ENCODE measurements at places on chromosomes 12 and 14.

GRCh38 chr12:95343461-95344230 is 126.0 kb downstream of the VEZT start:
- DNase-seq = no peak

DNA sequence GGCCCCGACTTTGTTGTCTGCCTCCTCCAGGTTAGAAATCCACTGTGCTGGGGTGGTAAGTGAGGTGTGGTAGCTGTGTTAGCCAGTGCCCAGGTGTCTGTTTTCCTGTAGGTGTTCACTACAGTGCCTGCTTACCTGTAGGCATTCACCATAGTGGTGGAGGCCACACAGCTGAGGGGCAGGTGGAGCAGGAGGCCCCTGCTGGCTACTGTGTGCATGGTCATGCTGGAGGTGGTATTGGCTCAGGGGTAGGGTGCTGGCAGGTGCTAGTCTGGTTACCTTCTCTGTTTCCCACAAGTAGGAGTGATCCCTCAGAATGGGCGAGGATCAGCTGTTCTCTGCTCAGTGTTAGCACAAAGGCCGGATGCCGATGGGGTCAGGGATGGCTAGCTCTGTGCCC is 217.3 kb downstream of the SYT10 start:
- DNase-seq = no peak

GRCh38 chr12:49331380-49332222 is 5.4 kb downstream of the C1QL4 start:
- no peak for DNase-seq

DNA sequence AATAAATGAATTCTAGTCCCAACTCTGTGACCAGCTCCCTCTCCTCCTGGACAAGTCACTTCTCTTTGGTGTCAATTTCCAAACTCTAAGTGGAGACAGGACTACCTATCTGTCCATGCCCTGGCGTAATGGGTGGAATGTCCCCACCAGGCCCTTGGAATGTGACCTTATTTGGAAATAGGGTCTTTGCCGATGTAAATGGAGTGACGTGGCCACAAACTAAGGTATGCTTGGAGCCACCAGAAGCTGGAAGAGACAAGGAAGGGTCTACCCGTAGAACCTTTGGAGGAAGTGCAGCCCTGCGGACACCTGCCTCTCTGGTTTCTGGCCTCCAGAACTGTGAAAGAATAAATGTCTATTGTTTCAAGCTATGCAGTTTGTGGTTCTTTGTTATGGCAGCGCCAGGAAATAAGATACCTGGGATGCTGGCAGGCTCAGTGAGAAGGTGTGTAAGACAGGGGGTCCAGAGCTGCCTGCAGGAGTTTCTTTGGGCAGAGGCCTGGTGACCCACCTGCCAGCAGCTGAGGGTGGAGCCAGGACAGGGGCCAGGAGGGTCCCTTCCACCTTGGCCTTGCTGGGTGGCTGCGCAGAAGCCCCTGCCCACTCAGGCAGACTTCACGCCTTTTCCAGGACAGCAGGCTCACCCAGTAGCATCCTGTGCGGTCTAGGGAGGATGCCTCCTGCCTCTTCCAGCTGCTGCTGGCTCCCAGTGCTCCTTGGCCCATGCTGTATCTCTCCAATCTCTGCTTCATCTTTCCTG is 45.8 kb downstream of the ARL6IP4 start:
- no peak for DNase-seq

DNA sequence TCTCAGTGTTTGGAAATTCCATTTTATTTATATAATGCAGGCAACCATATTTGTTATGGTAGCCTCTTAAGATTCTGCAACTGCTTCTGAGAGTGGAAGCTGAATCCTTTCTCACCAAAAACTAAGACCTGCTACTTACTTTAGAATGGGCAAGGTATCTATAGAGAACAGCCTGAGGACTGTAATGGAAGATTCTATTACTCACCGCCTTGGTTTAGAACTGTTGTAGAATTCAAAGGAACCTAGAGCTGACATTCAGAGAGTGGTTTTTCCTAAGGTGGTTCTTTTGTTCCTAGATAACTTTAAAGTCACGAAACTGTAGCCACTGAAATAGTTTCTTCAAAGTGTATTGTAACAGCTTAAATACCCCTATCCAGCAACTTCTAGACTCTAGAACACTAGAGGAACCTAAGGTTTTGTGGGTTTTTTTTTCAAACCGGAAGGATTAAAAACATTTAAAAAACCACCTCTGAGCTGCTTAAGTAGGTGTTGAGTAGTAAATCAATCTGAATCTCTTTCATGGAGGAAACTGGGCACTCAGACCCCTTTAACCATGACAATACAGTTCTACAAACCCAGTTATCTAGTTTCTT is 4.2 kb downstream of the TDP1 start:
- no peak for DNase-seq

DNA sequence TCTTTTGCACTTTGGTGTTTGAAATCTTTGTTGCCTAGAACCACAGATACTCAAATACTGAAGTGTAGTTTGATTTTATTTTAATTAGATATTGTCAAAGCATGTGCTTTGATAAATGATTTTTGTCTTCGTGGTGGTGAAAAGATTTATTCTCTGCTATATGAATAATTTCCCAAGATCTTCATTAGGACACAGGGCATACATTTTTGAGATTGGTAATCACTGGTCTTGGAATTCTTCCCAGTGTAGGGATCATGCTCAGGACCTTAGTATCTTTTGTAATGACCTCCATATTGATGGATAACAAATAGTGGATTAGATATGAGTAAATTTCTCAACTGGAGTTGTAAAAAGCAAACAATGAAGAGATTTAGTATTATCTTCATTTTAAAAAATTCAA is 28.2 kb downstream of the TBK1 start:
- DNase-seq = no peak

DNA sequence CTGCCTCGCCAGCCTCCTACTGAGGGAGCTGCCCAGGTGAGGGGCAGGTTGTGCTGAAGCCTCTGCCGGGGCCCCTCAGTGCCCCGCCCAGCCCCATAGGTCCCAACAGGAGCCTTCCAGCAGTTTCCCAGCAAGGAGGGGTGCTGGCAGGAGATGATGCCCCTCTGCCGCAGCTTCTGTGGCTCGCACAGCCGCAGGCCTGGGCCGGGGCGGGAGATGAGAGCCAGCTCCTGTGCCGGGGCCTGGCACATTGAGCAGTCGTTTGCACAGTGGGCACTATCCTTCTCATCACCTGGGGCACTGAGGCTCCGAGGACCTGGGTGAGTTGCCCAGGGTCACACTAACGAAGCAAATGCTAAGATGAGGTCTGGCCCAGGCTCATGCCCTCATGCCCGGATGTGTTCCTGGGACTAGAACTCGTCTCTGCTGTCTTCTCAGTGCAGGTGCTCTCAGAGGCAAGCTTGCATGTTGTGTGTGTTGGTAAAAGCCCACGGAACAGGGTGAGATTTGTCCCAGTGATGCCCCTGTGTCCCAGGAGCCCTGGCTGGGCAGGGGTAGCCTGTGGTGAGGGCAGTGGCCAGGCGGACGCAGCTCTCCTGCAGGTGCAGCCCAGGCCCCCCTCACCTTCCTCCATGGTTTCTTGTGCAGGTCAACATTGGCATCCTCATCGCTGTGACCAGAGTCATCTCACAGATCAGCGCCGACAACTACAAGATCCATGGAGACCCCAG is 177.5 kb downstream of the ADGRD1 start:
- no peak for DNase-seq

DNA sequence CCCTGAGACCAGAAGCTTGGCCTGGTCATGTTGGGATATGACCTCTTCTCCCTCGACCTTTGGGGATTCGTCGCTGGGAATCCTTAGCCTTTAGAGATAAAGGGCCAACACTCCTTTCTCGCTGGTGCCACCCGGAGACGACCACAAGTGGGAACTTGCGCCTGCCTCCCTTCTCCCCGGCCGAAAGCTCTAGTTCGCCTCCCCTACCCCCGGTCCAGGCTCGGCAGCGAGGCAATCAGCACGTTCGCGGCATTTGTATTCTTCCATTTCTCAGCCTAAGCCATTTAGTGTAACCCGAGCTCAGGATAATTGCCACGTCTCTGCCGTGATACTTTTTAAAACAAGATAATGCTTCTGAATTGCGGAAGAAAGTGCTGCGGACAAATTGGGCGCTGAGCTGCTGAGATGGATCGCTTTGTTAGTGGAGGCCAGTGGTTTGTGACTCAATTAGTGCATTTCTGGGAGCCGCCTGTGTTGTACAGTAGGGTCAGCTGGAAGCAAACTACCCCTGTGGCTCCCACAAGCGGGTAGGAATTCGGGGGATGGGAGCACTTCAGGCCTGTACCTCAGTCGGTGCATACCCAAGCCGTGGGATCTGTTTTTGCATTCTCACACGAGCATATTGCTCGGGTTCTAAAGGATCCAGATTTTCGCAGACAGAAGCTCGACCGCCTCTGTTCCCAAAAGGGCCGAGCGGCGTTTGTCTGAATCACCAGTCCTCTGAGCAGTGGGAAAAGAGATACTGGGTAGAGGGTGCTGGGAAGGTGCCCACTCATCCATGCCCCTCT is 6.8 kb upstream of the SIX1 start:
- no peak for DNase-seq
